ENCODE measurements at places on chromosomes 13 and 19.
A peak's percentile ranks its signal among the peaks of the same experiment; 100 is the strongest.

DNA sequence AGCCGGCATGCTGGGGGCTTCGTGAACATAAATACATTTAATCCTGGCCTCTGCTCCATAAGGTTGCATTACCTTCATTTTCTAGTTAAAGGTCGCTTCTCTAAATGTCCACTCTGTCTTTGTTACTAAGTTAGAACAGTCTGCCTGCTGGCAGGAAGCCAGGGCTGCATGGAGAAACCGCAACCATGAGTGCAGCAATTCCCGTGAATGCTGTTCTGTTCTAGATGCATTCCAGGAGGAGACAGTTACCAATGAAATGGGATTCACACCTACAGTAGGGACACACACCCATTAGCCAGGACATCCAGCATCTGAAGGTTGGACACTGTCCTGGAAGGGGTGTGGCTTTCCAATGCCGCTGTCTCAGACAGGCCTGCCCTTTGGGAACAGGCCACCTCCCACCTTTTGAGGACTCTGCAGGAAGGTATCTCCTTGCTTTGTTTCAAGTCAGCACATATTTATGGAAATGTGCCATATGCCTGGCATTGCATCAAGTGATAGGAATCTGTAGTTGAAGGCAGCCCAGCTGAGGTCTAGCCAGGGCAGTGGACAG is 129.7 kb downstream of the SLC7A1 start:
- no peak for DNase-seq

DNA sequence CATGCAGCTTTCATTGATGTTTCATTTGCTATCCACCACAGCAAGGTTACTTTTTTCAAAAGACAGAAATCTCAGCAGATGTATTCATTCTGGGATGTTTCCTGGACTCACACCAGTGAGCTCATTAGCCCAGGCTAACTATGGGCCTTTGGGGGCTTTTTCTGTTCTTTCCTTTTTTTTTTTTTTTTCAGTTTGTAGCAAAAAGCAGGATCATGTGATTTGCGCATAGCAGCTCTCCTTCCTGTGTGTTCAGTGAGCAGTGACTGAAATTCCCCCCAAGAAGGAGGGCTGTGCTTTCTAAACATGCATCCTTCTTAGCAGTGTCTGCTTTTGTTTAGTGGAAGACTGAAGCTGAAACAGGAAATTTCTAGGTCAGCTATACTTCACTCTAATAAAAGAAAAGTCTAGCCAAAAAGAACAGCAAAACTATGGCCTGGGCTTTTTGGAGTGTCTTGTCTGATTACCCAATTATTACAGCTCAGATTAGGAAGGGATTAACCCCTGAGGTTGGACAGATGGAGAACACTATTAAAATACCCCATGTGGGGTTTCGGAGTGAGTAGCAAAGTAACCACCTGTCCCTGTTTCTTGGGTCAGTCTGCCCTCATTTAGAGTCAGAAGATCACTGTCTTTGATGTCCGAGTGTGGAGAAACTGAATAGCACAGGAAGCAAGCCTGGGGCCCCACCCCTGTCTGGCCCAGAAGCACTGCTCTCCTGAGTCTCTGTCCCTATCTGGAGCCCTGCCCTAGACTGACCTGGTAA is 8.9 kb upstream of the AMER2 start:
- DNase-seq: no peak

DNA sequence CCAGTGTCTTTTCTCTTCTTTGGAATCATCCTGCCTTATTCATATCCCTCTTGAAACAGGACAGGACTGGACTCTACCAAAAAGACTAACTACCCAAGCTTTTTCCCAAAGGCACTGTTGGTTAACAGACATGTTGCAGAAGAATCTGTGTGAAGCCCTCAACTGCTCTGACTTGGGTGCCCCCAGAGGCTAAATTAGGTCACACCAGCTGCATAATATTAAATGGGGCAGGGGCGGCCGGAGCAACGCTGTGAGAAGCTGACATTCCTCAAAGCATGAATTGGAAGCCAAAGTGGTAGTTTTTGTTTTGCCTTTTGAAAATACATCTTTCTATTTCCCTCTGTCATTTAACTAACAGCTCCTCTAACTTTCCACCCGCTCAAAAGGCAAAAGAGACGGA is 185.9 kb downstream of the LHFPL6 start:
- no peak for DNase-seq

- peak; percentile 47 for DNase-seq
Observed at GRCh38 chr19:55253842-55254624, 4.8 kb downstream of the PPP6R1 start.

DNA sequence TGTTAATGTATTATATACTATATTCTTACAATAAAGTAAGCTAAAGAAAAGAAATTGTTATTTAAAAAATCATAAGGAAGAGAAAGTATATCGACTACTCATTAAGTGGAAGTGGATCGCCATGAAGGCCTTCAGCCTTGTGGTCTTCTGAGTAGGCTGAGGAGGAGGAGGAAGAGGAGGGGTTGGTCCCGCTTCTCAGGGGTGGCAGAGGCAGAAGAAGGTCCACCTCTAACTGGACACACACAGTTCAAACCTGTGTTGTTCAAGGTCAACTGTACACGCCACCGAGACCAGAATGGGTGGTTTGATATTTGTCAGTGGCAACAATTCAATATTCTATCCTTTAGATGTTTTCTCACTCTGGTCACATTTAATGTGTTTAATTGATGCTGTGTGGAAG is 67.2 kb downstream of the ALOX5AP start:
- no peak for DNase-seq

Measured in stimulated activated CD4-positive, alpha-beta T cell treated with anti-CD3 and anti-CD28 coated beads, Interleukin-12 subunit alpha, Interleukin-12 subunit beta, amount 100 ng/mL, for 4 hours (primary cell).